ENCODE measurements at places on chromosomes 4 and X.

DNA sequence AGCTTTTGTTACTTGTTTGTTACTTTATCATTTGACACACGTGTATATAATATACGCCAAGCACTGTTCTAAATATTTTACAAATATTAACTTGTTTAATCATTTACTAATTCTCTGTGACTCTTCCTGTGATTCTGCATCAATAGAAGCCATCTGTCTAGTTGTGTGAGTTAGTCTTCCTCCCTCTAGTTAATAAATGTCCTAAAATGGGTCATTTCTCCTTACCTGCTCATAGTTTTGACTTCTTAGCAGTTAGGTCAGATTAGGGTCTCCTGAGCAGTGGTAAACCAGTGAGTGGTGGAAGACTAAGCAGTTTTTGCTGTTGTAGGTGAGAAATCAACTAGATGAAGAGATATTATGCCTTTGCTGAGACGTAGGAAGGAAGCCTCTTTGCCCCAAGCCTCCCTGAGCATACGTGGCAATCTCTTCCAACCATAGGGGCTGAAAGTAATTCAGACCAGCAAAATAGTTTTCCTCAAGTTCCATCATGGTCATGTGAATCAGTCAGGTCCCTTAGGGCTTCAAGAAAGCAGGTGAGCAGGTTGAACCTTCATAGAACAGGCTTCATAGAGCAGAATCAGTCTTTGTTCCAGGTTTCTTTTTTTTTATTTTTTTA lies 38.7 kb upstream of the THOC2 start:
- peak; percentile 6 for DNase-seq

GRCh38 chr4:40888933-40889332 lies 139.2 kb downstream of the NSUN7 start:
- no peak for DNase-seq

DNA sequence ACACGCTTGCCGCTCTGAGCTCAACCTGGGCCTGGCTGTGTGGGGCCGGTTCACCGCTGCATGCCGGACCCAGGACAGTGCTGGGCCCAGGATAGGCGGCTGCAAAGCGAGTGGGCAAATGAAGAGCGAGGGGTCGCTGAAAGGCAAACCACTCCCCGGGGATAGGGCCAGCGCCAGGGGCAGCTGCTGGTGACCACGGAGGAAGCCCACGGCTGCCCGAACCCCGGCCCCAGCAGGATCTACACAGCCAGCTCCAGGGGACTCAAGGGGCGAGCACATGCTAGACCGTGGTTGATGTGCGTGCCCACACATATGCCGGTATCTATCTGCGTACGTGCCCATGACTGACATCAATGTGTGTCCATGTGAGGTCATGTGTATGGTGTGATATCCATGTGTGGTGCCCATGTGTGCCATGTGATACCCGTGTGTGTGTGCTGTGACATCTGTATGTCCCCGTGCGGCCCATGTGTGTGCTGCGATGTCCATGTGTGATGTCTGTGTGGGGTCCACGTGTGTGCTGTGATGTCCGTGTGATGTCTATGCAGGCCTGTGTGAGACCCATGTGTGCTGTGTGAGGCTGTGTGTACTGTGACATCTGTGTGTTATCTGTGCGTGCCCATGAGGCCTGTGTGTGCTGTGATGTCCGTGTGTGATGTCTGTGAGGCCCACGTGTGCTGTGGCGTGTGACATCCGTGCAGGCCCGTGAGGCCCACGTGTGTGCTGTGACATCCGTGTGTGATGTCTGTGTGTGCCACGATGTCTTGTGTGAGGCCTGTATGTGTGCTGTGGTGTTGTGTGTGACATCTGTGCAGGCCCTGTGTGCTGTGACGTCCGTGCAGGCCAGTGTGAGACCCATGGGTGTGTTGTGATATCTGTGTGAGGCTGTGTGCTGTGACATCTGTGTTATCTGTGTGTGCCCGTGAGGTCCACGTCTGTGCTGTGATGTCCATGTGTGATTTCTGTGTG lies 24.8 kb downstream of the CTBP1 start:
- no peak for DNase-seq

- DNase-seq = no peak
Observed at GRCh38 chr4:26964994-26965393, 104.4 kb downstream of the STIM2 start.

DNA sequence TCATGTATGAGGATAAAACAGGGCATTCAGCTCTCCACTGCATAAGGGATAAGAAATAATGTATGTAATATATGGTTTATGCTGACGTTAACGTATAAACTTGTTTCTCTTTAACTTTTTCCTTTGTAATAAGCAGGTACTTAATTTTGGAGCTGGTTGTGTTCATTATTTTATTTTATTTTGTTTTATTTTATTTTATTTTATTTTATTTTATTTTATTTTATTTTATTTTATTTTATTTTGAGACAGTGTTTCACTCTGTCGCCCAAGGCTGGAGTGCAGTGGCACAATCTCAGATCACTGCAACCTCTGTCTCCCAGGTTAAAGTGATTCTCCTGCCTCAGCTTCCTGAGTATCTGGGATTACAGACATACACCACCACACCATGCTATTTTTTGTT lies 1932.6 kb upstream of the TENM3 start:
- DNase-seq = no peak

DNA sequence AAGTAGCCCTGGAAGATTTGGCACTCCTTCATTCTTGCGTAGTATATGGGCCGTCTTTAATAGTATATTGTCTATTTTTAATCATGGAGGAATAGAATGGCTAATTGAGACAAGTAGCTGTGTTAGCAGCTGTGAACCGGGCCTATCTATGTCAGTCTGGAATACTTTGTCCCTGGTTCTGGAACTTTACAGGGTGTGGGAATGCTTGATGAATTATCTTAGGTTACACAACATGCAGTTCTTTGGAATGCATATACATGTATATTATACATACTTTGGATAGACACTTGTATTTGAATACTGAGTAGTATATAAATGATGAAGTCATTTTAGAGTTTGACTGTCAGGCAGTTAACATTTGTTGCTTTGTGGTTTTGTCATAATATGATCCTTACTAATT lies 37.4 kb downstream of the PDLIM5 start:
- no peak for DNase-seq

DNA sequence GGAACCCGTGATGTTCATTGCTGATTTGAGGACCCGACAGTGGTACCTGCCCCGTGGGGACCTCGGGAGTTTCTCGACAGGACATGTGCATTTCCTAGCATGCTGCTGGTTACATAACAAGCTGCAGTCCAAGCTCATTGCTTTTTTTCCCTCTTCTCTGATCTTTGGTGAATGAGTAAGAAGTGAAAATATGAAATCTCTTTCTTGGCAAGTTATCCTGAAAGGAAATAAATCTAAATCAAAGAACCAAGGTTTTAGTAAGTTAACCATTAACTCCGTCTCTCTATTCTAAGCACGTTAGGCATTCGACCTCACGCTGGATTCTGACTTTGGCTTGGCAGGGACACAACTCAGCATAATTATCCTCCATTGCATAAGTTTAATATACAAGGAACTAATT lies 86.6 kb downstream of the STK32B start:
- DNase-seq = no peak

DNA sequence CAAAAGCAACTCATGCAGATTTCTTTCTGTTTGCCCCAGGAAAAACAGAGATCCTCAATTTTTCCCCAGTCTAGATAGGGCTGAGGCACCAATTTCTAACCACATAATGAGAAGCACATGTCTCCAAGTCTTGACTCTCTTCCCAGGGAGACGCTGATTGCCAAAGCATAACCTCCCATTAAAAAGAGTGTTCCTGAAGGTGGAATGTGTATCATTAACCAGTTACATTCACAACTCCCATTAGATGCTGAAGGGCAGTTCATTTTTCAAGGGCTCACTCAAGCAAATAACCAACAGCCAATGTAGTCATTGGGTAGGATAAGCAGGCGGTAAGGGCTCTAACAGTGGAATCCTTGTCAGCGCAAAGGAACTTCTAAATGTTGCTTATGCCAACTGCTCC lies 27.5 kb downstream of the TMEM47 start:
- DNase-seq = no peak

- no peak for DNase-seq
Observed at GRCh38 chr4:111632641-111633151, 512.6 kb upstream of the FAM241A start.

DNA sequence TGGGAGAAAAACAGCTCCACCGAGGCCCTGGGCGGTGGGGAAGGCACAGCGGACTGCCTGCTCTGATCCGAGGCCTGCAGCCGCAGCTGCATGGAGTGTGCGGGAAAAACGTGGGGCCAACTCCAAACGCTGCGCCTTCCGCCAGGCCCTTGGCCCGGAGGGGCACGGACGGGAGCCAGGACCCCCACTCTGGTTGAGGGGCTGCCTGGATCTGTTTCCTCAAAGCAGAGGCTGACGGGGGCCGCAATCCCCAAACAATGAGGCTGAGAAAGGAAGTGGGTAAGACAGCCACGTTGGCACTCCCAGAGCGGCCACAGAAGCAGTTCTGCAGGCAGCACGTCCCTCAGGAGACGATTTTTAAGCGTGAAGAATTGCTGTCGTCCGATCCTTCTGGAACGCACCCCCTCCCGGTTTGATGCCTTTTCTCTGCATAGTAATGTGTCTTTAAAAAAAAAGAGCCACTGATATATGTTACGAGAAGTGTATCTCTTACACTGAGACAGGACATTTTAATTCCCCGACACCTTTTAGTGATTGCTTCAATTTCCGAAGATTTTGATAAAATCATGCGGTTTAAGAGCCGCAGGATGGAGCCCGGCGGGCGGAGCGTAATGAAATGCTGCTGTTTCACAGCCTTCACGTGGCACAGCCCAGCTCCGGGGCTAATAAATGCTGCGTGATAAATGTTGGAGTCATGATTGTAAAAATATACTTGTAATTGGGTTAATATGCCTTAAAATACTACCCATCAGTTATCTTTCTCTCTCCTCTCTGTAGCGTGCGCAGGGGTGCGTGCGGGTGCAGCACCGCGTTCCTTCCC lies 85.7 kb downstream of the FAM53A start:
- DNase-seq = no peak

- no peak for DNase-seq
Observed at GRCh38 chr4:108979759-108980158, 216.9 kb upstream of the ETNPPL start.

- DNase-seq = no peak
Observed at GRCh38 chr4:167721617-167722486, 370.5 kb upstream of the ANXA10 start.

DNA sequence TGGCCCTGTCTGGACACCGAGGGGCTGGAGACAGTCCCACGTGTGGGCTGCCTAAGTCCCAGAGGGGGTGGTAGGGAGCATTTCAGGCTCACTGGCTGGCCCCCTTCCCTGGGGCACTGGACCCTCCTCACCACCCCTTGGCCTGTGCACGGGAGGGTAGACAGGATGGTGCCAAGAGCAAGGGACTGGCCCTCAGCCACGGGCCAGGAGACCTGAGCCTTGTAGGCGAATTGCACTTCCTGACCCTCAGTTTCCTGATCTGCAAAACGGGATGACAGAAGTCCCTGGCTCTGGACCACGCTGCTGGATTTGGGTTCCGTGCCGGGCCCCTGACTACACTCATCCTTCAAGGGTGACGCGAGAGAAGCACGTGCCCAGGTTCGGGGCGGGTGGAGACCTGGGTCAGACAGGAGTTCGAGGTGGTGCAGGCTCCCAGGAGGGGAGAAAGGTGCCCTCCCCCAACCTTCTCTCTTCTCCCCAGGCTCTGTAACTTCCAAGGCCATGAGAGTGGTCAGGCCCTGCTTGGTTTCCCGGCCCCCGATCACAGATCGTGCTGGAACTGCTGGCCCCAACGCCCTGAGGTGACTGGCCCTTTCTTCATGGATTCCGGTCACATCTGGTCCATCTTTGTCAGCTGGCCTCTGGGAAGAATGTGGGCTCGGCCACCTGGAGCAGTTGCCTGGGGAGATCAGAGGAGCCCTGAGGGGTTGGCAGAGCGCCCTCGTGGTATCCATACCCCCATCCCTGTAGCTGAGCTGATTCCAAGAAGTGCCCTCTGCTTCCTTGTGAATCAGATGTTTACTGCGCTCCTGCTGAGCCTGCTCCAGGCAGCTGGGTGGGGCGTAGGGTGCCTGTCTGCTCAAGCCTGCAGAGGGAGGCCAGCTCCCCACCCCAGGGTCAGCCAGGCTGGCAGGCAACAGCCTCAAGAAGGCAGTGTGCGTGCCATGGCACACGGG lies 3.3 kb downstream of the SH3BP2 start:
- peak; percentile 95 for DNase-seq

DNA sequence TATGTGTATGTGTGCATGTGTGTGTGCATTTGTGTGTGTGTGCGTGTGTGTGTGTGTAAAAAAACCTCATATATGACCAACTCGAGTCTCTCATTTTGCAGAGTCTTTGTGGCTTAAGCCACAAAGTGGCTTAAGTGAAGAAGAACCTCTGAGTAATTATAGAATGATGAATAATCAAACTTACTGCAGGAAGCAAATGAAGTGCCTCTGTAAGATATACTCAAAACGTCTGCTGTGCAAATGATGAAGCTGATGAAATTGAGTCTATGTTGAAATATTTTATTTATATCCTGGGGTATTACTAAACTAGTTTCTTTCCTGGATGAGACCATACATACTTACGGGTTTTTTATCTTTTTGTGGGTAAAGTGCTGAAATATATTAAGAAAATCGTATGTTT lies 1198.7 kb downstream of the PCDH7 start:
- DNase-seq = no peak

- DNase-seq = no peak
Observed at GRCh38 chr4:31193521-31193920, 473.4 kb downstream of the PCDH7 start.

- no peak for DNase-seq
Observed at GRCh38 chrX:155819966-155820491, 61.1 kb upstream of the VAMP7 start.

DNA sequence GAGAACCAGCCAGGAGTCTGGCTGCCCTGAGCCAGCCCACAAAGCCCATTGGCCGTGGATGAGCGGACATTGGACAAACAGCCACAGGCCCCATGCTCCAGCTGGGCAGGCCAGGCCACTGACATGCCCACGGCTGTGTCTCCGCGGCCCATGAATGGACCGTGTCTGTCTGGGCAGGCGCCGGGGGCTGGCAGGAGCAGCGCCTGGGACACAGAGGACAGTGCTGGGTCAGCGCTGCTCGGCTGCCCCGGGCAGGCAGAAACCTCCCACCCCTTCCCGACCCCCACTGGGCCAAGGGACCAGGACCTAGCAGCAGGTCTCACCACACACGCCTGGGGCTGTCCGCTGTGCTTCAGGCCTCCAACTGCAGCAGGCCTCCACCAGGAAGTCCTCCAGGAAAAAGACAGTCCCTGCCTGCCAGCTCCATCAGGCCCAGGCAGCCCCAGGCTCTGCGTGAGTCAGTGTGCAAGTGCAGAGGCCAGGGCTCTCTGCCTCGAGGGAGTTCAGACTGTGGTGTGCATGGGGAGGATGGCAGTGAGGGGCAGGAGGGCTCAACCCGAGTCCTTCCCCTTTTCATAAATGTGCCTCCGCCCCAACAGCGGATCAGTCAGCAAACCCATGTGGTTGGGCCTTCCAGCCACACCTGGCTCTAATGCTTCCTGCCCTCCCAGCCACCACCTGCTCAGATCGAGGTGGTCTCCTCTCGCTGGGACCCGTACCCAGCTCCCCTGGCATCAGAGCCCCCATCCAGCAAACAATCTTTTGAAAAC lies 17.2 kb upstream of the FGFR3 start:
- no peak for DNase-seq

GRCh38 chrX:519741-520140 lies 110.8 kb upstream of the SHOX start:
- DNase-seq = no peak

All from osteocyte (in vitro differentiated cells).